Stimulated activated CD4-positive, alpha-beta T cell treated with anti-CD3 and anti-CD28 coated beads, Interleukin-12 subunit alpha, Interleukin-12 subunit beta, amount 100 ng/mL, for 24 hours (primary cell): ENCODE measurements at places on chromosomes 3 and 15.
A peak's percentile ranks its signal among the peaks of the same experiment; 100 is the strongest.

DNA sequence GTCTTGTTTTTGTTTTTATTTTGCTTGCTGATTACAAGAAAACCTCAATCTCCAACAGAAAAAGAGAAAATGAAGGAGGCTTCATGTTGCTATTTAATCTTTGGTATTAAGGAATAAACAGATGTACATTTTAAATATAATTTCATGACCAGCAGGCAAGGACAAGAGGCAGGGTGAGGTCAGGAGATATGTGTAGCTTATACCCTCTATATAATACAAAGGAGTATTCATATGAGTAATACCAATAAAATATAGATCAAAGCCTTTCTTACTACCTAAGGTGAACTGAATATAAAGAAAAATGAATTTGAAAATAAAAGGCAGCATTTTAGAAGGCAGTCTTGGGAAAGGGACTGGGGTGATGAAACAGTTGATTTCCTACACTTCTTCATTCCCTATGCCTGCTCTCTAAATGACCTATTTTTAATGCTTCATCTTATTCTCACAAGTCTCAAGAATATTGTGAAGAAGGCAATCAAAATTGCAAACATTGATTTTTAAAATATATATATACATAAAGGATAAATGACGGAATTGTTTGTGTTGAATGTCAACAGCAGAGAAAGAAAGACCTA, 8.6 kb upstream of the CBLB start:
- no peak for DNase-seq

DNA sequence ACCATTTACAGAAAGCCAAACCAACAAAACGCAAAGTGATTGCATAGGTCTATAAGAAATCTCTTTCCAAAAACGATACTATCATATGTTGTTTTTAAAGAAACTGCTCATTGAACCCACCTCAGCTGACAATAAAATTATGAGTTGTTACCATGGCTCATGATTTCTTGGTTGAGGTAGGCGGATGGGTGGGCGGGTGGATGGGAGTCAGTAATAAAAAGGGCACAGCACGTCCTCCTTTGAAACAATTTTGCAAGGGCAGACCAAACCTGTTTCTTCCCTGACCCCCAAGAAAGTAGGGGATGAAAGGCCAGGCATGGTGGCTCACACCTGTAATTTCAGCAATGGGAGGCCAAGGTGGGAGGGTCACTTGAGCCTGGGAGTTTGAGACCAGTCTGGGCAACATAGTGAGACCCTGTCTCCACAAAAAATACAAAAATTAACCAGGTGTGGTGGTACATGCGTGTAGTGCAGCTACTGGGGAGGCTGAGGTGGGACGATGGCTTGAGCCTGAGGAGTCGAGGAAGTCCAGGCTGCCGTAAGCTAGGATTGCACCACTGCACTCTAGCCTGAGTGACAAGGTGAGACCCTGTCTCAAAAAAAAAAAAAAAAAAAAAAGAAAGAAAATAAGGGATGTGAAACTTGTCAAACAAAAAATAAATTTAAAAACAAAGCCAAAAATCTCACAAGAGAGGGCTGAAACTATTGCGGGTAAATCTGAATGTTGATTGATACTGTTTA, 2.1 kb downstream of the ABHD10 start:
- DNase-seq: no peak

DNA sequence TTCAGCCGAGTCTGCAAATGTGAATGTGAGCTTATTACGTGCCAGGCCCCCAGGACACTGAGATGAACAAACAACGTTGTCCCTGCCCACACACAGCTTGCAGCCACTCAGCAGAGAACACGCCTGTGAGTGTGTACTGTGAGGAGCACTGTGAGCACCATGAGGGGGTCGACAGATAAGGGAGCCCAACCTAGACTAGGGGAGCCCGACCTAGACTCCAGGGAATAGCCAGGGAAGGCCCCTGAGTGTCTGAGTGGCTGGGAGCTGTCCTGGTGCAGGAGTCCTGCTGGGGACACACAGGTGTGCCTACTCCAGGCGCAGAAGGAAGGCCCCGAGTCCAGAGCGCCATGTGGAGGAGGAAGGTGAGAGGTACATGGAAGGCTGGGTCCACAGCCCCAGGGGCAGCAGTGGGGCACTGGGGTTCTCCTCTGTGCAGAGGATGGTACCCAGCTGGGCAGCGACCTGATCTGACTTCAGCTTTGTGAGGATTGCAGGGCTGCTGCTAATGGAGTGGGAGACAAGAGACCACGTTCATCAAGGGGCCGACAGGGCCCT, 36.5 kb downstream of the MGLL start:
- no peak for DNase-seq

DNA sequence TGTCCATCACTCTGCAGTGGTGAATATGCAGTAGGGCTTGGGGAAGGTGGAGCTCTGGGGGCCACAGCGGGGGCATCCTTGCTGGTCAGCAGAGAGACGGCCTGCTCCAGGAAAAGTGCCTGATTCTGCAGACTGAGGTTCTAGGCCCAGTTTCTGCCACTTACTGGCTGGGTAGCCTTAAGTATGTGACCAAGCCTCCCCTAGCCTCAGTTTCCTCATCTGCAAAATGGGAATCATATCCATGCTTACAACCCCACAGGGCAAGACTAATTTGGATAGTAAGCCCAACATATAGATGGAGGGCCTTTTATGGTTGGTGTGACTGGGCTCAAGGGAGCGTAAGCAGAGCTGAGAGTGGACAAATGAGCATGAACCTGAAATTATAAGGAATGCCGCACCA, 60.8 kb downstream of the OXNAD1 start:
- DNase-seq: no peak

- no peak for DNase-seq
Observed at GRCh38 chr3:37627951-37628620, 233.6 kb upstream of the CTDSPL start.

DNA sequence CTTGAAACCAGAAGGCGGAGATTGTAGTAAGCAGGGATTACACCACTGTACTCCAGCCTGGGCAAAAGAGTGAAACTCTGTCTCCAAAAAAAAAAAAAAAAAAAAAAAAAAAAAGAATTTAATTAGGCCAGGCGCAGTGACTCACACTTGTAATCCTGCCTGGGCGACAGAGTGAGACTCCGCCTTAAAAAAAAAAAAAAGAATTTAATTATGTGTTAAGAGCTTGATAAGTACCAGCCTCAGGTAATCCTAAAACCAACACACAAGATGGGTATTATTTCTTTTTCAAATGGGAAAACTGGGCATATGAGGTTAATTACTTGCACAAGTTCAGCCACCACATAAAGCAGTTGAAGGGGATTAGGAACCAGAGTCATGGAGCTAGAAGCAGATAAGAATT, 49.0 kb downstream of the PBRM1 start:
- no peak for DNase-seq

GRCh38 chr15:40554161-40554525, 10.7 kb downstream of the CCDC32 start:
- no peak for DNase-seq

- no peak for DNase-seq
Observed at GRCh38 chr3:39587113-39587512, 119.6 kb downstream of the MOBP start.

- DNase-seq: peak; percentile 43
Observed at GRCh38 chr15:90062023-90062442, 40.2 kb downstream of the IDH2 start.

DNA sequence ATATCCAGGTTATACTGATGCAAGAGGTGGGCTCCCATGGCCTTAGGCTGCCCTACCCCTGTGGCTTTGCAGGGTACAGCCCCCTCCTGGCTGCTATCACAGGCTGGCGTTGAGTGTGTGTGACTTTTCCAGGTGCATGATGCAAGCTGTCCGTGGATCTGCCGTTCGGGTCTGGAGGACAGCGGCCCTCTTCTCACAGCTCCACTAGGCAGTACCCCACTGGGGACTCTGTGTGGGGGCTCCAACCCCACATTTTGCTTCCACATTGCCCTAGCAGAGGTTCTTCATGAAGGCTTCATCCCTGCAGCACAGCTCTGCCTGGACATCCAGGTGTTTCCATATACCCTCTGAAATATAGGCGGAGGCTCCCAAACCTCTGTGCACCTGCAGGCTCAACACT, 339.6 kb upstream of the ARL6 start:
- no peak for DNase-seq

DNA sequence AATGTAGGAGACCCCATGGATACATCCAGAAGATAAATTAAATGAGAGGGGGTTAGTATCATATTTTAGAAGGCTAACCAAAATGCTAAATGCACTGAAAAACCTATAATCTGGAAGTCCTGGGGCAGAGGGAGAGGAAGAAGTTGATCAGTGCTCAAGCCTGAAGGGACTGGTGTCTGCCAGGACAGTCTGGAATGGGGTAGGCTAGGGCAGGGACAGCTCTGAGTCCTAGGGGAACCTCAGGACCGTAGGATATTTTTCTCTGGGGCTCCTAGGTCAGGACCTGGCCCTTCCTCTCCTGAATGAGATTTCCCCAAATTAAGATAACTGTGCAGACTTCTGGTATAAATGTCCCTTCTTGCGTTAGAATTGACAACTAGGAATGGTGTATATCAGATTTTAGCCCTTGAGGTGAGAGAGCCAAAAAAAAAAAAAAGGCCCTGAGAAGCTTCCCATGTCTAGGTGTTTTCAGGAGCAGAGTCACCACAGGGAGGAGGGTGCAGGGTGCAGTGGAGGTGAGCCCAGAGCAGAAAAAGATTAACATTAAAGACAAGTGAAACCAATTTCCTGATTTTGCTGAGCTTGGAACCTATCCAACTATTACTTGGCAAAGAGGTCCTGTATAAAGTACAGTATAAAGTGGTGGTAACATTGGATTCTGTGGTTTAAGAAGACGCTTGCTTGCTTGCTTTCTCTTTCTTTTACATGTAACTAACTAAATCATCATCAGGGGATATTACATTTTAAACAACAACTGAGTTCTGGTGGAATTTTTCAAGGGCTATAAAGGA, 63.5 kb downstream of the HACD2 start:
- DNase-seq: no peak

- DNase-seq: no peak
Observed at GRCh38 chr3:171261487-171261886, 198.7 kb downstream of the TNIK start.

DNA sequence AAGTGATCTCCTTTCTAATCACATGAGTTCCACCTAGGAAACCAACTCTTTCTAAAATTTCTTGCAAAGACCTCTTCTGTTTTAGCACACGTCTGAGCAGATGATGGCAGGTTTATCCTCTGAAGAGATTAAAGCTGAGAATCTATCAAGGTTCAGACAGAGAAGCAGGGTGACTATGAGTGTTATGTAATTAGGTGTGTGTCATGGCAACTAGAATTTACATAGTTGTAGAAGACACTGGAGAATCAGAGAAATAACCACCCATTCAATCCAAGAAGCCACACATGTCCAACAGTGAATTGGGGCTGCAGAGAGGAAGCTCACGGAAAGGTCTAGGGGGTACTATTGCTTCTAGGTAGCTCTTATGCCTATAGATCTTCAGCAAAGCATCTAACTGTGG, 600.5 kb downstream of the PYDC2 start:
- no peak for DNase-seq

DNA sequence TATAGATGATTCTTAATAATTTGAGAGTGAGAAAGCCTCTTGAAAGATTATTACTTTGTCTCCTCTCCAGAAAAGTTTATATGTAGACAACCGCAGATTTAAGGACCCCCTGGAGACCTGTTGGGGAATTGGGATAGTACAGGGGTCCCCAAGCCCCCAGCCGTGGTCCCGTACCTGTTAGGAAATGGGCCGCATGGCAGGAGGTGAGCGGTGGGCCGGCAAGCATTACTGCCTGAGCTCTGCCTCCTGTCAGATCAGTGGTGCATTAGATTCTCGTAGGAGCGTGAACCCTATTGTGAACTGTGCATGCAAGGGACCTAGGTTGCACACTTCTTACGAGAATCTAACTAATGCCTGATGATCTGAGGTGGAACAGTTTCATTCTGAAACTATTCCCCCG, 78.3 kb downstream of the PFN2 start:
- no peak for DNase-seq

DNA sequence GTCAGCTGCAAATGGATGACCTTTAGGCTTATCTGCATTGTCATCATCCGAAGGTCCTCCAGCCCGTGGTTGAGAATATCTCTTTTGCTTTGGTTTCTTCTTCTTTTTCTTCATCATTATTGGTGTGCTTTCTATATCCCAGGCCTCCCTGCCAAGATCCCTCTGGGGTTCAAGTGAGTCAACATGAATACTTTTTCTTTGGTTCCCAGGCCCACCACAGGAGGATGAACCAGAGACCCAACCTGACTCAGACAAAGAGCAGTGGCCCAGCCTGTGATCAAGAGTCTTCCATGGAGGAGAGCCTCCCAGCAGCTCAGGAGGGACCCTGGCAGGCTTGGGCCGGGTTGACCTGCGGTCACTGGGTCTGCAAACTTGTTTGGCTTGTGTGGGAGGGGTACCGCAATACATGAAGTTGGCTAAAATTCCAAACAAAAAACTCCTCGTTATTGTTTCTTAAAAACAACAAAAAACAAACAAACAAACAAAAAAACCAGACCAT, 104.2 kb downstream of the MAP4 start:
- DNase-seq: no peak

- no peak for DNase-seq
Observed at GRCh38 chr3:10999221-11000107, 6.9 kb downstream of the SLC6A1 start.

GRCh38 chr3:98775459-98776139, 12.5 kb downstream of the ST3GAL6 start:
- DNase-seq: no peak
